SW480 (cell line): ENCODE measurements at places on chromosomes 5 and 9.

- DNase-seq: no peak
Measured at GRCh38 chr9:3385871-3386270, 139.9 kb downstream of the RFX3 start.

GRCh38 chr5:78221964-78222451, 72.5 kb downstream of the AP3B1 start:
- DNase-seq: no peak

GRCh38 chr5:157594675-157595459, 19.3 kb upstream of the ADAM19 start:
- DNase-seq: no peak

GRCh38 chr9:33437898-33438297, 9.5 kb downstream of the AQP3 start:
- DNase-seq: no peak

DNA sequence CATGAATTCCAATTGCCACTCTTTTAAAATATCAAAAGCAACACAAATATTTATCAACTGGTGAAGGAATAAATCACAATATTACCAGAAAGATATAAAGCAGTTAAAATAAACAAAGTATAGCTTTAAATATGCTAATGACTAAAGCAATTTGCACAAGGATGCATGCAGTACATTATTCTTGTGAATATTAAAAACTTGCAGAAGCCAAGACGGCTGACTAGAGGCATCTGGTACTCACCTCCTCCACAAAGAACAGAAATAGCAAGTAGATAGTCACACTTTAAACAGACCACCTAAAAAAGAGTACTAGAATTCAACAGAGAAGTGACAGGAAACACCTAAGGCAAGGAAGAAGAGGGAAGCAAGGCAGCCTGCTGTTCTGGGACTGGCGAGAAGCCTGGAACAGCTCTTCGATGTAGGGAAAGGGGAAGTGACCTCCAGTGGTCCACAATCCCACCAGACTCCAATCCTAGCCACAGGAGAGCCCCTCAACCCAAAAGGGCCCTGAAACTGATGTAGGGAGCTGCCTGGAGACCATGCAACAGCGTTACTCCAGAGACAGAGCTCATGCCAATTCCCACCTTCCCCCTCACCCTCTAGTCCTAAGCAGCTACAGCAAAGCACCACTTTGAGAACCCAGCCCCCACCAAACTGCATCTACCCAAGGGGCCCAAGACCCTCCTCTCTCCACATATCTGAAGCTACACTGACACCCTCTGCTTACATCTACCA, 86.3 kb downstream of the LPAR1 start:
- no peak for DNase-seq

- DNase-seq: no peak
Measured at GRCh38 chr5:172691886-172692285, 50.8 kb downstream of the NEURL1B start.

DNA sequence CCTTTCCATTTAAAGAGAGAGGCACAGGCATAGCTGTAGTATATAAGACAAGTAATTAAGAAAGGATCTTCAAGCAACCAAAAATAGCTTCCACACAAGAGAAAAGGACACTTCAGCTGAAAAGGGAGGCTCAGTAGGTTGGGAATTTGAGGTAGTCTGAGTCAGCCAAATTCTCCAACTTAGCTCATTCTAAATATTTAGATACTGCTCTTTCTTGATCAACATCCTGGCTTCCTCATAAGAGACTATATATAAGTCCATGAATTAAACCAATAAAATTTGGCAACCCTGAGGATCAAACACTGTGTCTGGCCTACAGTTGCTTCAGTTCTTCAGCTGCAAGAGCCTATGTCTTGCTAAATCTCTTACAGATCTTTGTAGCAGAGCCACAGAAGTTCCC, 17.8 kb downstream of the HINT1 start:
- DNase-seq: no peak

GRCh38 chr9:35666045-35666444, 1.1 kb upstream of the ARHGEF39 start:
- DNase-seq: no peak

DNA sequence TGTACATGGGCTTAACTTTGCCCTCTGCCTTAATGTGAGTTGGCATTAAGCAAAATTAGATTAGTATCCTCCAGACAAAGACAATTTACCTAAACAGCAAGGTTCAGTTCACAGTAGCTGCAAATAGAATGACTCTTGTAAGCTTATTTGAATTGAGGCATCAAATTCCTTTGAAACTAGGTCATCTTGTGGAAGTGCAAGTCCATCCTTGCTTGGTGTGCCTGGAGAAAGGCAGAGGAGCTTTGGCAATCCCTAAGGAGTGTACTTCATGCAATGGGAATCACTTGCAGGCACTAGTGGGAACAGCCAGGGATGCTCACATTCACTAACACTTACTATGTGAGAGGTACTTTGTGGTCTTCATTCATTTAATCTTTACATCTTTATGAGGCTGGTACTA, 118.3 kb downstream of the DRD1 start:
- peak; percentile 9 for DNase-seq

DNA sequence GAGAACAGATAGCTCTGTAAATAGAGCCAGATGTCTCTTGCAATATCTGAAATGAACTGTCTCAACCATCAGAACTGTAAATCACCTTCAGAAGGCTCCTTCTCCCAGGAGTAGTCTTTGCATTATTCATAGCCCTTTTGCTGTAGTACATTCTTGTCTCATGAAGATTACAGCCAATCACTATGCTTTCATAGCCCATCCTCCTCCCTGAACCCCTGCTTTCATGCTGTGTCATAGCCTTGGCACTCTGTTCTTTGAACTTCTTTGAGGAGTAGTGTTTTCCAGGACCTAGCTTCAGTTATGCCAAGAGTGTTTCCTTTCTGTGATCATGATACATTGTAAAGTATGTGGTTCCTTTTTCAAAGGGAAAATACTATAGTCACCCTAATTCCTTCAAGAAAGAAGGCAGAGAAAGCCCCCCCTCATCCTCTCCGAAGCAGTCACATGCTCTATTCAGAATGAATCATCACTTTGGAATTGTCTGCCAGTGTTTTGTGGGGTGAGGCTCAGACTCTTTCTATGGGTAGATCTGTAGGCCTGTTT, 61.1 kb downstream of the GRIA1 start:
- DNase-seq: peak; percentile 70

DNA sequence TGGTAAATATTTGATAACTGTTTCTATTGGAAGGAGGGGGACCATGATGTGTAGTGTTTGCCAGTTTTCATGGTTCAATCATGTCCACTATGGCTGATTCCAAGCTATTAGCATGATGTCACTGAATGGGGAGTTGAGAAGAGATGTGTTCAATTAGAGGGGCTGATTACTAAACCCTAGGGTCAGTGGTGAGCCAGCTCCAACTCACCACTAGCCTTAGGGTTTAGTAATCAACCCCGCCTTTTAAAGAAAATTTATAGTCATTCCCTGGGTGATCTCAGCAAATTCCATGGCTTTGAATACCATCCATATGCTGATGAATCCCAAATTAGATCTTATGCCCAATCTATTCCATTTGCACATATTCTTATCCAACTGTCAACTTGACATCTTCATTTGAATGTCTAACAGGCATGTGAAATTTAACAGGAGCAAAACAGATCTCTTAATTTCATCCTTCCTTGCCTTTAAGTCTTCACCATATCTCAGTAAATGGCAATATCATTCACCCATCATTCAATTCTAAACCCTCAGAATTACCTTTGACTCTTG, 98.8 kb downstream of the GCNT1 start:
- DNase-seq: no peak

DNA sequence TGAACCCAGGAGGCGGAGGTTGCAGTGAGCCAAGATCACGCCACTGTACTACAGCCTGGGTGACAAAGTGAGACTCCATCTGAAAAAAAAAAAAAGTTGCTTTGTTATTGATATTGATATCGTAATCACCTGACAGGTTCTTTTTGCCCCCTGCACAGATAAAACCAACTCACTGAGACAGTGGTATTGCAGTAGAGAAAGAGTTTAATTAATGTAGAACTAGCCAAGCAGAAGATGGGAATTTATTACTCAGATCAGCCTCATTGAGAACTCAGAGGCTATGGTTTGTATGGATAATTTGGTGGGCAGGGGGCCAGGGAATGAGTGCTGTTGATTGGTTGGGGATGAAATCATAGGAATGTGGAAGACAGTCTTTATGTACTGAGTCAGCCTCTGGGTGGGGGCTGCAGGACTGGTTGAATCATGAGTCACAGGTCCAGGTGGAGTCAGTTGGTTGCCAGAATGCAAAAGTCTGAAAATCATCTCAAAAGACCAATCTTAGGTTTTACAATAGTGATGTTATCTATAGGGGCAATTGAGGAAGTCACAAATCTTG, 35.8 kb upstream of the MEGF10 start:
- DNase-seq: peak; percentile 10

DNA sequence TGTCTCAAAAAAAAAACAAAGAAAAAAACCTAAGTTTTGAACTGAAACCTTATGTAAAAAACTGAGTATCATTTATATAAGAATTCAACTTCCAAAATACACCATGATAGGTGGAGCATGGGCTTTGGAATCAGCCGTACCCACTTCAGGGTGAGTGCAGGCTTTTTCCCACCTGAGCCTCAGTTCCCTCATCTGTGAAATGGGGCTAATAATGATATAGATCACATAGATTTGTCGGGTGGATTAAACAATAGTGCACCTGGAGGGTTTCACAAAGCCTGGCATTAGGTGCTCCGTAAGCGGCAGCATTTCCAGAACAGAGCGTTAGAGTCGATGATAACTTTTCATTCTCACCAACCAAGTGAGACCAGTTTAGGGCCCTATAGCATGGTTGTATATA, 91.9 kb downstream of the CYFIP2 start:
- DNase-seq: no peak

GRCh38 chr9:95008151-95008771, 281.8 kb downstream of the AOPEP start:
- no peak for DNase-seq

- DNase-seq: no peak
Measured at GRCh38 chr5:8730194-8730593, 815.7 kb downstream of the SEMA5A start.

DNA sequence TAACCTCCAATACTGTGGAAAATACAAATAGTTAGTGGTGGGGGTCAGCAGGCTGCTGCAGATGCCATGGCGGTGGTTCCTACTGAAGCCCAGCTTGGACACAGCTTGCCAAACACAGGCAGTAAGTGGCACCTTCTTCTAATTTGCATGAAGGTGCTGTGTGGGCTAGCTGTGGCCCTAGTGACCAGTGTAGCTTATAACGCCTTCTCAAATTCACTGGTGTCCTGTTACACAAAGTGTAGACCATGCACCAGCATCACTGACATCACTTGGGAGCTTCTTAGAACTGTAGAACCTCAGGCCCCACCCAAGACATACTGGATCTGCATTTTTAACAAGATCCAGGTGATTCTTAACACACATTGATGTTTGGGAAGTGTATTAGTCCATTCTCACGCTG, 58.8 kb upstream of the TGFBR1 start:
- DNase-seq: no peak

DNA sequence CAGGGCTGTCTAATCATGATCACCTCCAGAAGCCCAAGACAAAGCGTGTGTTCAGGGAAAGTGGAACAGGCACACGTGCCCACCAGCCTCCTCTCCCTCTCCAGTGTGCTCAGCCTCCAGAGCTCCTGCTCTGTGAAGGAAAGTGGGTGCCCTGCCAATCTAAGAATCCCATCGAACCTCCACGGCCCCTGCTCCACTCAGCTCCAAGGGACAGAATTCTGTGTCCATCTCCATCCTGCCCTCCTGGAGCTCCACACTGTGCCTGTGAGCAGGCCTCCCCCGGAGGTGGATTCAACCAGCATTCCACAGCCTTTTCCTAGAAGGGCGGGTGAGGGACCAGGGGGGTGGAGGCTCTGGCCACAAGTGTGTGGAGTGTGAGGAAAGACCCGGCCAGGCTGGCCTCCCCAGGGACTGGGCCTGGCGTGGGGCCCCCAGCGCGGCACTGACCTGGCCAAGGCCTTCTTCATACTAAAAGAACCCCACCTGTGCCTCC, 6.0 kb downstream of the EEIG1 start:
- DNase-seq: no peak

DNA sequence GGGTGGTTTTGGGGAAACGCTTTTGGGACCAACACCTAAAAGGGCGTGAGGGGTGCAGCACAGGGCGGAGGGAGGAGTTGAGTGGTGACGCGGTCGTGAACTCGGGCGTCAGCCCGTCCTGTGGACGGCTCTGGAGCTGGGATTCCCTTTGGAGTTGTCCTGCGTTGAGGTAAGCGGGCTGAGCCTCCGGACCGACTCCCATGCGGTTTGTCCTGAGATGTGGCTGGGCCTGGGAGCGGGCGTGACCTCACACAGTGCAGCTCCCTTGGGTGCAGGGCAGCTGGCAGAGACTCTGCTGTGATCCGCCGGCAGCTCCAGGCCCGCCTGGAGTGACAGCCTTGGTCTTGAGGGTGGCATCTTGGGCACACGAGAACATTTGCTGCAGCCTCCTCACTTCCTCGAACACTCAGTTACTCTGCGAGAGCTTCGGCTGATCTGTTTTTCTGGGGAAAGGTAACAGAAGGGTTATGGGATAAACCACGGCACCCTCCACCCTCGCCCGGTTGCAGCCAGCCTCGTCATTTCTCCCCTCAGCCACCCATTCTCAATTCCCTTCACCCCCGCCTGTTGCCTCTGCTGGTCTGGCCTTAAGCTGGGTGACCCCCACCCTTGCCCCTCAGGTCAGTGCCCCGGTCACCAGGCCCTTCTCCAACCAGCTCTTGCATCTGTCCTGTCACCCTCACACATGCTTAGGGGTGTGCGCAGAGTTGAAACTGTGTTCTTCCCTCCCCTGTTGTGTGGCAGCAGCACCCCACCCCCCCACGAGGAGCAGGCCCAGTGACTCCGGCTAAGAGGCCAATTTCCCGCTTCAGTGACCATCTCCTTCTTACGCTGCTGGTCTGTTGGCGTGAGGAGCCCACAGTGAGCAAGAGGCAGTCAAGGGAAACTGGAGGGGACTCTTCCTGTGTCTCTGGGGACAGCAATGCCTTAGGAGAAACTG, 94.2 kb upstream of the COL5A1 start:
- no peak for DNase-seq

GRCh38 chr9:107087222-107087621, 195.9 kb upstream of the RAD23B start:
- no peak for DNase-seq
